ENCODE measurements at places on chromosomes 1 and 21. TPM values are rescaled to one million over a fixed set of nuclear protein-coding genes. Genes with fewer than 3 reads are reported as not detected.

Gene CLDN14
- 1.6 TPM for polyA plus RNA-seq

Gene GRIK1
- 1.7 TPM for polyA plus RNA-seq

Gene FBLIM1
- polyA plus RNA-seq = 49.5 TPM

DNA sequence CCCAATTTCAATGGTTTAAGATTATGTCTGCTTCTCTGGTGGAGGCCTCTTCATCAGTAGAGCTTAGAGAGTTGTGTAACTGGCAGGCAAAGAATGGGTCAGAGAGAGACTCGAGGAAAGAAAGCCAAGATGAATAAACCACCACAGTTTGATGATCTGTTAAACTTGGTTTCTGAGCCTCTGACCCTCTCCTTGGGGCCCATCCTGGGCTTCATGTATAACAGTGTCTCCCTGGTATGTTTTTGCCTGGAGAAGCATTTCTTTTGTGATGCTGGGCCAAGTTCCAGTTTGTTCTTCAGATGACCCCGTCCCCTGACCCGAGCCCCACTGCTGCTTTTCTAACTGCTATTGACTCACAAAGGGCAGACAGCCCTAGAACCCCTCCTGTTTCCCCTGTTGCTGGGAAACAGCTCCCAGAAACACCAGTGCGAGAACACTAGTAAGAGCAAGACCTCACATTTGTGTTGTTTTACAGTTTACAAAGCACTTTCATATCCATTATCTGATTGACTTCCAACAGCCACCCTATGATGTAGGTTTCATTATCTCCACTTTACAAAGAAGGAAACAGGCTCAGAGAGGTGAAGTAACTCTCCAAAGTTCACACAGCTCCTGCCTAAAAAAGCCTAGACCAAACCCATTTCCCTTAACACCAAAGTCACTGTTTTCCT lies 9.0 kb downstream of the CD2 start:
- peak; percentile 14 for DNase-seq

GRCh38 chr1:207221934-207222351 lies 99.5 kb upstream of the CD55 start:
- DNase-seq = no peak

DNA sequence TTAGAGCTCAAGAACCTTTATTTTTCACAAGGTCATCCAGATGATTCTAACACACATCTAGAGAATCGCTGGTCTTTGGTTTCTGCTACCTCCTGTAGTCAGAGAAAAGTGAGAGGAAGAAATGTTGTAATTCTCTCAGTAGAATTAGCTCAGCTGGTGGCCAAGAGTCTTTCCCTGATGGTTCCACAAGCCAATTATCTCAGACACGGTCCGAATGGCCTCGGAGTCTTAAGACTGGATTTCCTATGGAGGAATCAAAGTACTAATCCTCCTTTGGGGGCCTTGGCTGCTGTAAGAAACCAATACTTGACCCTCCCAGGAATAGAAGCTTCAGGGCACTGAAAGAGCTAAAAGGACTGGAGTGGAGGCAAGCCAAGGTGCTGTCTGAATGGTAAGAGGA lies 1.8 kb downstream of the TMEM81 start:
- DNase-seq = no peak

DNA sequence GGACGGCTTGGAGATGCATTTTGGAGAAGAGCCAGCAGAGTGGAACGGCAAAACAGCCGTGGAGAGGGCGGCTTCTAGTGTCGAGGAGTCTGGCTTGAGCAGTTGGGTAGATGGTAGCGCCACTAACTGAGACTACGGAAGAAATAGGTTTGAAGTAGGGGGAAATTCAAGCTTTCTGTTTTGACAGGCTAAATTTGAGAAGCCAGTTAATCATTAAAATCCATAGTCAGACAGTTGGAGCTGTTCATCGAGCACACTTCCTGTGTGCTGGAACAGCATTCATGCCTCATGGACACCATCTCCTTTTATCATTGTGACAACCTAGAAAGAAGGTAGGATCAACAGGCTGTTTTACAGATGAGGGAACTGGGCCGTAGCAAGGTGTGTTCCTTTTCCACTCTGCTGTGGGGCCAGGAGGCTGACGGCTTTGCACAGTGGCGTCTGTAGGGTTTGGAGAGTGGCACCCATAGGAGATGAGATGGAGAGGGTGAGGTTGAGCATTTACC lies 3.4 kb upstream of the PKLR start:
- DNase-seq = no peak

- DNase-seq = no peak
These were observed 1.1 kb upstream of the ZNF496 start for GRCh38 chr1:247332623-247333361.

GRCh38 chr1:224922404-224923164 lies 6.9 kb upstream of the DNAH14 start:
- DNase-seq = peak; percentile 29

- no peak for DNase-seq
These were observed 191.6 kb downstream of the HIVEP3 start for GRCh38 chr1:41726899-41727748.

DNA sequence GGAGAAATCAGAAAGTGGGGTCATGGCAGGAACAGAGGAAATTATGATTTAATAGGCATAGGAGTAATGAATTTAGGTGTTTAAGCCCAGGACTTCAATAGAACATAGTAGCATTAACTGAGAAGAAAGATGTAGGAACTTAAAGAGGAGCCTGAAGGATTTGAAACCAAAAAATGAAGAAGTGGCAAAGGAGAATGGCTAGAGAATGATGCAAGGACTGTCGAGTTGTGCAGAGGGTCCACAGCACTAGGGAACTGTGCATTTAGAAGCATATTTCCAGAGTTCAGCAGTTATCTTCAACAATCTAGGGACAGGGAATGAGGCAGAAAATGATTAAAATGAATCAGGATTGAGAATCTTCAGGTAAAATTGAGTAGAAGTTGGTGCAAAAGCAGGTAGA lies 328.1 kb upstream of the LYPLAL1 start:
- DNase-seq = no peak

GRCh38 chr1:200183637-200184036 lies 156.1 kb downstream of the NR5A2 start:
- DNase-seq = no peak

DNA sequence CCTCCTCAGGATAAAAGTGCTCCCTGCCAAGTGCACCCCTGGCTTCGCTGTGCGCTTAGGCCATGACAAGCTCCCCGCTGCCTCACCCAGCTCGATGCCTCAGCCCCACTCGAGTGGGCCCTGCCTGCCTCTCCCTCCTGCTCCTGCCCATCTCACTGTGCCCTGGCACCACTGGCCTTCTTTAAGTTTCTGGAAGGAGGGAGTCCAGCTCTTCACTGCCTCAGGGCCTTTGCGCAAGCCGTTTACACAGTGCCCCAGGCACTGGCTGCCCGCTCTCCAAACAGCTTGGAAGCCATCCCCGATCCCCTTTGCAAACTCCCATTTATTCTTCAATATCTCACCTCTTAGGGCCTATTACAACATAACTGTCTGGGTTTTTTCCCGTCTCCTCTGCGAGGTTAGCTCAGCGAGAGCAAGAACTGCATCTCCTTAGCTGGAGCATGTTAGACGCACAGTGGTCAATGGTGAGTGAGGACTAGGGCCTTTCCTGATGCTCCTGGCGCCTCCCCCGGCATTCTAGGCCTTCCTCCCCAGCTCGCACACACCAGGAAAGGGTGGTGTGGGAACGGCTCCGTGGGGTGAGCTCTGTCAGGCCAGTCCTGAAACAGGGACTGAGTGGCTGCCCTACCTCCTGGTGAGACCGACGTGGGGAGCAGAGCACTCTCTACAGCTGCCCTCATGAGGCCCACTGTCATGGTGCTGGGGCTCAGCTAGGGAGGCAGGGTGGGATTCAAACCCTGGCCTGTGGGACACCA lies 31.9 kb downstream of the PODN start:
- no peak for DNase-seq

GRCh38 chr1:233359431-233359830 lies 31.9 kb downstream of the MAP3K21 start:
- DNase-seq = peak; percentile 59
